ENCODE measurements at places on chromosomes 4 and X. TPM values are rescaled to one million over a fixed set of nuclear protein-coding genes. Genes with fewer than 3 reads are reported as not detected.

- DNase-seq = no peak
These were observed 310.2 kb downstream of the FBXW7 start for GRCh38 chr4:152225680-152226079.

DNA sequence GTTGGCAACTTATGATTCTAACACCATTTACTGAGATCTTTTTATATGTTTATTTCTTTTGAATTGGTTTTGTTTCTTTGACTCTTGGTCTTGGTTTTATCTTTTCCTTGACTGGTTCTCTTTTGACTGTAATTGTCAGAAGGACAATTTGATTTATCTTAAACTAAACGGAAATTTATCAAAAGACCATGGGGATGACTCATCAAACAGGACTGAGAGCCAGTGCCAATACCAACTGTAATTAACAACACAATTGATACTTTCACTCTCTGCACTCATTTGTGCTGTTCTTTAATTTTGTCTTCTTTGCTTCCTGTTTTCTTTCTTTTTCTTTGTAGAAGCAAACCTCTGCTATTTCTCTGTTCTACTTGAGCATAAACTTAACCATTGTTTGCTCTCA, 776.8 kb downstream of the CCSER1 start:
- DNase-seq = no peak

- DNase-seq = no peak
These were observed 59.3 kb downstream of the NLGN4X start for GRCh38 chrX:6169407-6169806.

DNA sequence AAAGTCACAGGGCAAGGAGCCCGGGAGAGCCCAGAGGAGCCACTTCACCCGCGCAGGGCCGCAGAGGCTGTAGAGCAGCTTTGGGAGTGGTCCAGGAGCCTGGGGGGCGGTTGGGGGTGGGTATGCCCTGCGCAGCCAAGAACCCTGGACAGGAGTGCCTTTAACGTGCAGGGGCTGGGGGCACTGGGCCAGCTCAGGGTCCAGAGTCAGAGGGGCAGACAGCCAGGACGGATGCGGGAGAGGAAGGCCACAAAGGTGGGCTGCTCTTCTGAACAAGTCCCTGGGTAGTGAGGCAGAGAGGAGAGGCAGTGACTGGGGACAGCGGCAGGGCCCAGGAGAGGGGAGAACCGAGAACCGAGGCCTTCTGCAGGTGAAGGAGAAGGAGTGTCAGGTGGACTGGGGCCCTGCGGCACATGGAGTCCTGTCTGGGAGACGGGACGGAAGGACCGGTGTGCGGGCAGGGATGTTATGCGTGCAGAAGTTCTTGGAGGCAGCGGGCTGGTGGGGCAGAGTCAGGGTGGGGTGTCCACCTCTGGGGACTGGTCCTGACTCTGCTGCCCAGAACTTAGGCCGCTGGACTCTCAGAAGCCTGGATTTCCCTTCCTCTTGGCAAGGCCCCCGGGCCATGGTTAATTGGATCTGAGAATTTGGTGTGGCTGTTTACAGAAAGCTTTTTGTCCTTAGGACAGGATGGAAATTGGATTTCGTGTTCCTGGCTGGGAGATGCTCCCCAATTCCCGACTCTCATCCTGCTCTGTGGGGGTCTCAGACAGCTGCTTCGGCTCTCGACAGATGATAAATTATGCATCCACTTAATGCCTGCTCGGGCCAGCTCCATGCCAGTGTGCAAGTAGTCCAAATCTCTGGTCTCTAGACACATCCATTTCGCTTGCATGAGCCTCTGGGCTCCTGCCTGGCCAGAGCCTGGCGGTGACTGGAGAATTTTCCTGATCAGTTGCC, 31.9 kb downstream of the ADRA2C start:
- no peak for DNase-seq

DNA sequence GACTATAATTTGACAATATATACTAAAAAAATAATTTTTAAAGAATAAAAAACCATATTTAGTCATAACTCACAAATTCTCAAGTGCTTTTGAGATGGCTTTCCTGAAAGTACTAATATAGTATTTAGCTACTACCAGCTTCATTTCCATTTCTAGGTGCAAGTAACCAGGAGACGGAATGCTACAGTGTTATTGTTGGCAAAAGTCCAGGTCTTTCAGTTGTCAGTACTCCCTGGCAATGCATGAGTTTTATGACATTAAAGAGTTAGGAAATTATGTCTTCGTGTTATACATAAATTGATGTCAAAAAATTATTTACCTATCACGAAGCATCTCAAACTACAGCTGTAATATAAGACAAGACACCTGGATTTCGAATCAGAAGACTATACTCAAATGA, 45.0 kb downstream of the TMEM47 start:
- no peak for DNase-seq

GRCh38 chrX:40035726-40036125, 62.0 kb downstream of the BCOR start:
- no peak for DNase-seq

DNA sequence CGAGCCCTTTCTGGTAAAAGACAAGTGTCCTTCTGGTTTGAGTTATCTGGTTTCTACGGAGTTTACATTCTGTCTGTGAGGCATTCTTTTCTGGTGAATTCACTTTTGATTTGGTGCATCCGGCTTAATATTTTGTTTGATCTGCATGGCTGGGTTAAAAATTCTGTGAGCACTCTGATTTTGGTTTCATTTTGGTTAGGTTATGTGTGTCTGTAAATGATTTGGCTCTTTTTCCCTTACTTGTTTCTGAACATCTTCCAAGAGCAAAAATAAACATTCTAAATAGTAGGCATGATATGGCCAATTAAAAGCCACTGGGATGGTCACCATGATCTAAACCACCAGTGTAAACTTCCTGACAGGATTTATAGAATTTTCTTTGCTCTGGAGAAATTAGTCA, 85.7 kb upstream of the PTPN13 start:
- no peak for DNase-seq

DNA sequence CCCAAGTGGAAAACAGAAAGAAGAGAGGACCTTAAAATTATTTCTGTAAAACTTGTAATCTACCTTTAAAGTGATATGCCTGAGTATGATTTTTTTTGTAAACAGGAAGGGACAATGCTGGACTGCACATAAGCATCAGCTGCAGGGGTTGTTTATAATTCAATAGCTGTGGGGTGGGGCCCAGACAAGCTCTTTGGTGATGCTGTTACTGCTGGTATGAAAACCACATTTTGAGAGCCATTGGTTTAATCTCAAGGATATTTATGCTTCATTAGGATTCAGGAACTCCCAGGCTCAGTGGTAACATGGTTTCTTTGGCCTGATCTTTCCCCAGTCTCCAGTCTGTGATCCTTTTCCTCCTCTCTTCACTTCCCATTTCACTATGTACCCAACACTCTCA, 34.3 kb upstream of the GRPR start:
- no peak for DNase-seq

DNA sequence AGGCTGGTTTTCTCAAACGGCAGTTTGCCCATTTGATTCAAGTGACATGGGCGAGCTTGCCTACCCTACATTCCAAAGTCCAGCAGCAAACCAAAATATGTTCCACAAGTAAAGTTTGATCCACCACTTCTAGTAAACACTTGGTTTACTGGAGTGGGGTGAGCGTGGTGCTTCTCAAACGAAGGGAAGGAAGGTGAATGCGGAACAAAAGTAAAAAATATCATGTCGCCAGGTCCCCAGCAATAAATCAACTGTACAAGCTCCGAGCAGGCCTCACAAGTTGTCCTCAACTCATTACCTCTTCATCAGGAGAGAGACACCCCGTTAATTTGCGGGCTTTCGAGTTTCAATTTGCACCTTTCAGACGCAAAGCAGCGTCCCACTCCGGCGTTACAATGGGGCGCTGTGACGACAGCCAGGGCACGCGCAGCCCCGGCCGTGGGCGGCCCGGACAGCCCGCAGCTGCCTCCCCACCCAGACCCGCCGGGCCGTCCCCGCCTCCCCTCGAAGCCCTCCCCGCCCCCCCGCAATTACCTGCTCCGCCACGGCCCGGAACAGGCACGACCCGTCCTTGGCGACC, 1.0 kb downstream of the OTUD4 start:
- peak; percentile 85 for DNase-seq

Gene MSX1
- polyA plus RNA-seq = 1.3 TPM

Gene RASSF6
- polyA plus RNA-seq = 2.2 TPM

Gene IBSP
- 0.17 TPM for polyA plus RNA-seq

Gene SLC2A9
- polyA plus RNA-seq = 4.3 TPM
